ENCODE measurements at places on chromosomes 5 and 9. TPM values are rescaled to one million over a fixed set of nuclear protein-coding genes. Genes with fewer than 3 reads are reported as not detected.
A peak's percentile ranks its signal among the peaks of the same experiment; 100 is the strongest.

- peaks cover 12% of the 10 kb centered on the region for H3K4me1 ChIP-seq
- H3K4me3 ChIP-seq = no peak overlapping the region
- no peaks in the 10 kb centered on the region for H3K36me3 ChIP-seq
- no peaks in the 10 kb centered on the region for H3K27me3 ChIP-seq
Measured at GRCh38 chr9:111016016-111016415, 22.3 kb downstream of the LPAR1 start.

- no peaks in the 10 kb centered on the region for H3K4me1 ChIP-seq
- H3K27ac ChIP-seq = no peak overlapping the region
- no peaks in the 10 kb centered on the region for H3K36me3 ChIP-seq
- H3K27me3 ChIP-seq = no peaks in the 10 kb centered on the region
Measured at GRCh38 chr9:135376511-135377265, 102.9 kb upstream of the PPP1R26 start.

C8G gene
- total RNA-seq = 2.2 TPM

GRCh38 chr9:81414836-81415235, 274.5 kb downstream of the TLE1 start:
- H3K36me3 ChIP-seq = no peaks in the 10 kb centered on the region
- no peak overlapping the region for H3K27ac ChIP-seq
- no peaks in the 10 kb centered on the region for H3K27me3 ChIP-seq

- H3K4me1 ChIP-seq = no peaks in the 10 kb centered on the region
- no peak for DNase-seq
- H3K27ac ChIP-seq = no peak overlapping the region
- H3K4me3 ChIP-seq = no peak overlapping the region
- H3K27me3 ChIP-seq = no peaks in the 10 kb centered on the region
- no peaks in the 10 kb centered on the region for H3K36me3 ChIP-seq
Measured at GRCh38 chr9:73923796-73924195, 573.3 kb upstream of the RORB start.

DNA sequence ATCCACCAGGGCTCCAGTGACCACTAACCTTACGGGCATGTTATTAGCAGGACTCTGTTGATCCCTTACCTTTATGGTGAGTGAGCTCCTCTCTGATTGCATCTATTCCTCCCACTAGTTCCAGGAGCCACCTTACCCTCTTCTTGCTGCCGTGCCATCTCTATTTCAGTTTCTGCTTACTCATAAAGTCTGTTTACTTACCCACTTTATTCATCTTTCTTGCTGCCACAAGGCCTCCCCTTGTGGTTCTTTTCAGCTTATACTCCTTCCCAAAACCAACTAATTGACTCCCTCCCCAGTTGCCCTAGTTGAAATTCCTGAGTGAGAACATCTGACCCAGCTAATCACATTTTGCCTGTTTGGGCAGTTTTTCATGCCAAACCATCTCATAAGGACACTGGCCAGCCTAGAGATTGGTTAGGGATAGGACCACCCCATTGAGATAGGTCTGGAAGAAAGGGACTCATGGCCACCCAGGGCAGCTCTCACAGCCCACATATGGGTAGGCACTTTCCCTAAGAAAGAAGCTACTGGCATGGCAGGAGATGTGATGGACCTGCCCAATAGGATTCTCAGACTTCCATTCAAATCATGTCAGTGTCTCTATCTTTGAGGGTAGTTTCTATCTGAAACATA, 412.7 kb downstream of the EFNA5 start:
- H3K27me3 ChIP-seq = no peaks in the 10 kb centered on the region
- DNase-seq = no peak

DNA sequence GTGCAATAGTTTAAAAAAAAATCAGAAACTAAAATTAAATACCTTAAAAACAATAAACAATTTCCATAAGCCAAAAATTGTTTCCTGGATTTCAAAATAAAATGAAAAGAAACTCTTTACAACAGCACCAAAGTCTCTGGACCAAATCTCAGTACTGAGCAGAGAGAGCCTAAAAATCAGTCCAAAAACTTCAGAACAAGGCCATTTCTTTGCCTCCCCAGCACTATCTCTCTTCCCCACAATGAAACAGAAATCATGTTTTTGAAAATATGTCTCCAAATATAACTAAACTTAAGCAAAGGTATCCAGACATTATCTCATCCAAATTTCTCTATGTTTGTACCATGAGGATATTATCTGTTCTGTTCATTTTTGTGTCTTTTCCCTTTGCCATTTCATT, 1.0 kb downstream of the FREM1 start:
- H3K36me3 ChIP-seq = no peaks in the 10 kb centered on the region
- no peak for DNase-seq
- H3K27ac ChIP-seq = no peak overlapping the region
- H3K4me1 ChIP-seq = no peaks in the 10 kb centered on the region
- no peaks in the 10 kb centered on the region for H3K27me3 ChIP-seq

- no peak overlapping the region for H3K4me3 ChIP-seq
- H3K4me1 ChIP-seq = no peaks in the 10 kb centered on the region
- no peaks in the 10 kb centered on the region for H3K27me3 ChIP-seq
- no peak overlapping the region for H3K27ac ChIP-seq
- no peak for DNase-seq
- peaks cover 96% of the 10 kb centered on the region for H3K36me3 ChIP-seq
Measured at GRCh38 chr5:134798468-134798867, 39.9 kb downstream of the DDX46 start.

GRCh38 chr9:107638521-107639310, 149.1 kb upstream of the KLF4 start:
- H3K27me3 ChIP-seq = peaks cover 4% of the 10 kb centered on the region
- peak; percentile 60 for DNase-seq
- peak overlapping the region; percentile 51 for H3K4me3 ChIP-seq
- no peaks in the 10 kb centered on the region for H3K36me3 ChIP-seq

FAM221B gene
- total RNA-seq = 0.32 TPM

- no peak overlapping the region for H3K27ac ChIP-seq
- no peaks in the 10 kb centered on the region for H3K27me3 ChIP-seq
- no peak overlapping the region for H3K4me3 ChIP-seq
- no peaks in the 10 kb centered on the region for H3K36me3 ChIP-seq
Measured at GRCh38 chr9:116099821-116100220, 53.8 kb upstream of the PAPPA start.

GRCh38 chr5:73909474-73909873, 283.5 kb downstream of the ARHGEF28 start:
- H3K4me3 ChIP-seq = no peak overlapping the region
- H3K27me3 ChIP-seq = no peaks in the 10 kb centered on the region
- no peak overlapping the region for H3K27ac ChIP-seq
- H3K4me1 ChIP-seq = no peaks in the 10 kb centered on the region

ZNF300 gene
- total RNA-seq = 2.0 TPM

- H3K4me3 ChIP-seq = no peak overlapping the region
- no peaks in the 10 kb centered on the region for H3K4me1 ChIP-seq
- no peak overlapping the region for H3K27ac ChIP-seq
- no peaks in the 10 kb centered on the region for H3K36me3 ChIP-seq
- no peak for DNase-seq
- no peaks in the 10 kb centered on the region for H3K27me3 ChIP-seq
Measured at GRCh38 chr5:133340822-133341221, 271.5 kb downstream of the FSTL4 start.

DNA sequence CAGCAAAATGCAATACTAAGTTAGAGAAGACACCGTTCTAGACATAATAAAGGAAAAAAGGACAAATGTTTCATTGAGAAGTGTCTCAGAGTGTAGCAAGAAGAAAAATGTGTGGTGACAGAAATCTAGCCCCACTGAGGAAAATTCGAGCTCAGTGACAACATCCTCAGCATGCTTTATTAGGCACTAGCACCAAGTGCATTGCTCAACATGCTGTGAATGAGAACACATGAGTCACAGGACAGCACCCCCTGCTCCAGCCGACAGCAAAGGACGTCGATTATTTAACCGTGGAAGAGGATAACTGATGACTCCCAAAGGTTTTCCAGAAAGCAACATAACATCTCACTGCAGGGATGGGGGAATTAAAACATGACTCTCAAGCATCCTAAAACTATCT, 182.7 kb downstream of the GNAQ start:
- H3K4me1 ChIP-seq = peaks cover 83% of the 10 kb centered on the region
- no peaks in the 10 kb centered on the region for H3K36me3 ChIP-seq
- DNase-seq = peak; percentile 63

DNA sequence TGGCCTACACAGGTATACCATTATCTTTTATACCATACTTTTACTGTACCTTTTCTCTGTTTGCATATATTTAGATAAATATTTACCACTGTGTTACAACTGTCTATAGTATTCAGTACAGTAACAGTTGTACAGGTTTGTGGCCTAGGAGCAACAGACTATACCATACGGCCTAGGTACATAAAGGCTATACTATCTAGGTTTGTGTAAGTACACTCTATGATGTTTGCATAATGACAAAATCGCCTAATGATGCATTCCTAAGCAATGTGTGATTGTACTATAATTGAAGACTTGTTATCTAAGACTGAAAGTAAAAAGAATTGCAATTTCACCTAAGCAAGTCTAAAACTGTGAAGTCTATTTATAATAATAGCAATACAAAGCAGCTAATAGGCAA, 3.9 kb downstream of the C9orf72 start:
- no peak overlapping the region for H3K4me3 ChIP-seq
- no peaks in the 10 kb centered on the region for H3K27me3 ChIP-seq
- no peak overlapping the region for H3K27ac ChIP-seq
- H3K4me1 ChIP-seq = peaks cover 22% of the 10 kb centered on the region
- DNase-seq = no peak

ADCY2 gene
- 0.59 TPM for total RNA-seq

SPINK6 gene
- total RNA-seq = not detected

- H3K4me1 ChIP-seq = peaks cover 8% of the 10 kb centered on the region
- H3K27me3 ChIP-seq = no peaks in the 10 kb centered on the region
- no peak overlapping the region for H3K4me3 ChIP-seq
- H3K27ac ChIP-seq = no peak overlapping the region
Measured at GRCh38 chr9:6270896-6271295, 55.3 kb downstream of the IL33 start.

PCDHA9 gene
- 0.32 TPM for total RNA-seq

- H3K27me3 ChIP-seq = peaks cover 43% of the 10 kb centered on the region
- no peaks in the 10 kb centered on the region for H3K36me3 ChIP-seq
- no peak for DNase-seq
- H3K4me1 ChIP-seq = peaks cover 19% of the 10 kb centered on the region
- no peak overlapping the region for H3K27ac ChIP-seq
Measured at GRCh38 chr9:134944351-134944802, 26.7 kb upstream of the FCN1 start.

DNA sequence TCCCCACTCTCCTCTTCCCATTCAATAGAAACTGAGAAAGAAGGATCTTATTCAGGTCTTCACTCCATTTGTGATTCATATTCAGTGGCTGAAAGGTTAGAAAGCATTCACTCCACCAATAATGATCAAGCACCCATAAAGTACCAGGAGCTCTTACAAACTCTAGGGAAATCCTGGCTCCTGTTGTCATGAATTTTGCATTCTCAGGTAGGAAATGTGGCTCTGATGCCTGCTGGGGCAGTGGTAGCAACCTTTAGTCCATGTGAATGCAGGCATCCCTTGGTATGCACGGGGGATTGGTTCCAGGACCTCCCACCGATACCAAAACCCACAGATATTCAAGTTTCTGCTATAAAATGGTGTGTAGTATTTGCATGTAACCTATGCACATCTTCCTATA, 3.6 kb upstream of the RORB start:
- no peak overlapping the region for H3K27ac ChIP-seq
- DNase-seq = no peak
- peaks cover 27% of the 10 kb centered on the region for H3K27me3 ChIP-seq
- no peak overlapping the region for H3K4me3 ChIP-seq

GRCh38 chr5:172611913-172612312, 29.1 kb upstream of the NEURL1B start:
- H3K4me3 ChIP-seq = no peak overlapping the region
- H3K36me3 ChIP-seq = no peaks in the 10 kb centered on the region
- H3K27me3 ChIP-seq = no peaks in the 10 kb centered on the region
- H3K27ac ChIP-seq = no peak overlapping the region
- H3K4me1 ChIP-seq = no peaks in the 10 kb centered on the region

TAS2R1 gene
- total RNA-seq = not detected

GRCh38 chr9:71643330-71643729, 125.0 kb downstream of the CEMIP2 start:
- H3K36me3 ChIP-seq = no peaks in the 10 kb centered on the region
- no peaks in the 10 kb centered on the region for H3K27me3 ChIP-seq
- no peak overlapping the region for H3K27ac ChIP-seq
- no peak overlapping the region for H3K4me3 ChIP-seq
- peaks cover 45% of the 10 kb centered on the region for H3K4me1 ChIP-seq

DNA sequence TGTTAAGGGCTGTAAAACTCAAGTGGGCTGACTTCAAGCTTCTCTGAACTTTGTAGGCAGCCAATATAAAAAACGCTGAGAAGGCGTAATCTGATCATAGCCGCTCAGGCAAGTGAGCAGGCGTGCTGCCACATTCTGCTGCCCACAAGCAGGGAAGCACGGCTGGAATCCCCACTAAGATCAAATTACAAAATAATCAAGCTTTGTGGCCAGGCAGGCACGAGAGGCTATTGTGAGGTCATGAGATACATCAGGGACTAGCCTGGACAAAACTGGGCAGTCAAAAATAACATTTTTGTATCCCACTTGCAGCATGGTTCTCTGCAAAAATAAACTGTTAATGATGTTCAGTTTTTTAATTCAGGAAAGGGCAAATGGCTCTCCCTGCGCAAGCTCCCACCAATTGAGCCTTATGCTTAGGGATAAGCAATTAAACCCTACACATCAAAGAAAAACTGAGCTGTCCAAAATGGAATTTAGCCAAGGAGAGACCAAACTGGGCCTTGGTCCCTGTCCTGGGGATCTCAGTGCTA, 64.0 kb downstream of the POU5F2 start:
- DNase-seq = peak; percentile 53
- H3K4me3 ChIP-seq = no peak overlapping the region
- no peaks in the 10 kb centered on the region for H3K27me3 ChIP-seq
- no peaks in the 10 kb centered on the region for H3K36me3 ChIP-seq
- no peaks in the 10 kb centered on the region for H3K4me1 ChIP-seq

SVEP1 gene
- total RNA-seq = 55.9 TPM

ZBTB6 gene
- total RNA-seq = 8.9 TPM

GRCh38 chr5:142385194-142385593, 60.4 kb upstream of the SPRY4 start:
- no peak overlapping the region for H3K27ac ChIP-seq
- no peaks in the 10 kb centered on the region for H3K36me3 ChIP-seq
- no peaks in the 10 kb centered on the region for H3K27me3 ChIP-seq
- no peak for DNase-seq
- no peak overlapping the region for H3K4me3 ChIP-seq
- H3K4me1 ChIP-seq = peaks cover 28% of the 10 kb centered on the region

CCL27 gene
- not detected for total RNA-seq

- DNase-seq = no peak
- no peak overlapping the region for H3K4me3 ChIP-seq
- peaks cover 13% of the 10 kb centered on the region for H3K27me3 ChIP-seq
- peaks cover 13% of the 10 kb centered on the region for H3K4me1 ChIP-seq
- no peaks in the 10 kb centered on the region for H3K36me3 ChIP-seq
- H3K27ac ChIP-seq = no peak overlapping the region
Measured at GRCh38 chr9:109493648-109494047, 4.5 kb downstream of the PTPN3 start.

DNA sequence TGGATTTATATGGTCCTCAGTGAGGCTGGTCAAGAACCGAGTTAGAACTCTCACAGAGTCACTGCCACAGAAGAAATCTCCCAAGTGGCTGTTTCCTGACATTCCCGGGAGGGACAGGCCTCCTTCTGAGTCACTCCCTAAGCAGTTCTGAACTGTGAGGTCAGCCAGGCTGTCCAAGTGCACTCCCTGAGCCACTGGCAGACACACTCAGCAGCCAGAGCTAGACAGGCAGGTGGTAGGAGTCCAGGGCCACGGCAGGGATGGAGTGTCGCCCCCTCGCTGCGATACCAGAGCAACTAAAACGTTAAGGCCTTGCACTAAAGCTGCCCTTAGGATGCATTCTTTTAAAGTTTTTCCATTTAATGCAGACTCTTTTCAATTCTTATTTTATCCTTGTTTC, 3.4 kb downstream of the IL4 start:
- peak; percentile 79 for DNase-seq
- no peaks in the 10 kb centered on the region for H3K27me3 ChIP-seq
- peak overlapping the region; percentile 65 for H3K27ac ChIP-seq
- H3K4me3 ChIP-seq = no peak overlapping the region

BNC2 gene
- 15.0 TPM for total RNA-seq

LHX3 gene
- total RNA-seq = not detected

NEUROG1 gene
- not detected for total RNA-seq

Data from lower lobe of right lung (tissue), 2 donors.